Fibroblast of skin of right quadriceps (primary cell): ENCODE measurements at places on chromosomes 2 and 18.
A peak's percentile ranks its signal among the peaks of the same experiment; 100 is the strongest.

- DNase-seq: peak; percentile 1
These were observed 1528.5 kb upstream of the NXPH2 start for GRCh38 chr2:140308706-140309105.

DNA sequence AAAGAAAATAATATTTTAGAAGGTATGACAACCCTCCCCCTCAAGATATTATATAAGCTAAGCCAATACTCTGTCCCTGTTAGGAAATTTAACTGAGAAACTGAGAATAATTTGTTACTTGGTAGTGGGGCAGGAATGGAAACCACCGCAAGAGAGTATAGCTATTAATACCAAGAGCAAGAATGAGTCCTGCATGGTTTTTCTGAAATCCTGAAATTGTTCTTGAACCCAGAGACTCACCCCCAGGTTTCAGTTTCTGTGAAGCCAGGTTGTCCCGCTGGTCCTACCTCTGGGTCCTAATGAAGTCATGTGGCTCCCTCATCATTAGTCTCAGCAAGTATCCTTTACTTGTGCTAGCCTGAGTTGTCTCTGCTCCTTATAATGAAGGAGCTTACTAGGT is 671.0 kb upstream of the ACVR2A start:
- no peak for DNase-seq

DNA sequence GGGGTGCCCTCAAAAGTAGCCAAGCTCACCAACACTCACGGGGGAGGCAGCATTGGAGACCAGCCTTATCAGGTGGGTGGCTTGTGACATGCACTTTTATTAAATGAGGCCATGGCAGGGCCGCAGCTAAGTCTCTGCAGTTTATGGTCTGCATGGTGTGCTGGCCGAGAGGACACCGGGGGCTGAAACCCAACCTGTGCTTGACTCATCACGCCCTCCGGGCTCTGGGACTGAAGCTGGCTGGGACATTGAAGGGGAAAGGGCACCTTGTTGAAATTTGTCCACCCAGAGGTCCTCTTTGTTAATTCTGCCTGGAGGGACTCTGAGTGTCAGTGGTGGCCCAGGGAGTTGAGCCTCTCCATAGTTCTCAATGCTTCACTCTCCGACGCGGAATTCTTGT is 17.7 kb upstream of the NTSR2 start:
- DNase-seq: no peak

DNA sequence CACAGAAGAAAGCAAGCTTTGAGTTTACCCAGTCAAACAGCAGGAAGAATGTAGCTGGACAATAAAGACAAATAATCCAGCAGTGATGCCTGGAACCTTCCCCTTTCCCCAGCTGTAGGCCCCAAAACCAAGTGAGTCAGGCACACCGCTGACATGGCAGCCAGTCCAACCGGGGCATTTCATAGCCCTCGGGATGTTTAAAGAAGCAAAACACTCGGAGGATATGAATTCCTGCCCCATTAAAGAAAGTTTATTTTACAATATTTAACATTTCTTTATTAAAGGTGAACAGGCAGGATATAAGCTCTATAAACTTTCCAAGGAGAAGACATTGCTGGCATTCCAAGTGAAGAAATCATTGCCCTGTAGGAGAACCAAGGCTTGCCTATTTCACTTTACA is 507.6 kb upstream of the TNP1 start:
- DNase-seq: peak; percentile 35

DNA sequence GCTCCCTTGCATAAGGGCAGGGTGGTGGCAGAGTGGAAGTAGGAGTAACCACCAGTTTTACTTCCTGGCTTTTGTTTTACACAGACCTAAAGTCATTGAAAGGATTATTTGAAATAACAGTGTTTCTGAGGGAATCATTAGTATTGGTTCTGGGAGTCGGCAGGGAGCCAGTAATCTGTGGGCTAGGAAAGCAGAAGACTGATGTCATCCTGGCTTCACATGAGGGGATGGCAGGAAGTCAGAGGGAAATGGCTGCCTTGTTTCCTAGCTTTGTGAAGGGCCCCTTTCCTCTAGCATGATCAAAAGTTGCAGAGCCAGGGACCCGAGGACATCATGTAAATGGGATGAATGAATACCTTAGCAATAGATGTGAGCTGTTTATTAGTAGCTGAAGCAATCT is 792.6 kb downstream of the CPS1 start:
- no peak for DNase-seq

- DNase-seq: no peak
These were observed 121.9 kb upstream of the ACAA2 start for GRCh38 chr18:49935215-49935614.

- peak; percentile 42 for DNase-seq
These were observed 269.2 kb downstream of the FIGN start for GRCh38 chr2:163466331-163467250.

DNA sequence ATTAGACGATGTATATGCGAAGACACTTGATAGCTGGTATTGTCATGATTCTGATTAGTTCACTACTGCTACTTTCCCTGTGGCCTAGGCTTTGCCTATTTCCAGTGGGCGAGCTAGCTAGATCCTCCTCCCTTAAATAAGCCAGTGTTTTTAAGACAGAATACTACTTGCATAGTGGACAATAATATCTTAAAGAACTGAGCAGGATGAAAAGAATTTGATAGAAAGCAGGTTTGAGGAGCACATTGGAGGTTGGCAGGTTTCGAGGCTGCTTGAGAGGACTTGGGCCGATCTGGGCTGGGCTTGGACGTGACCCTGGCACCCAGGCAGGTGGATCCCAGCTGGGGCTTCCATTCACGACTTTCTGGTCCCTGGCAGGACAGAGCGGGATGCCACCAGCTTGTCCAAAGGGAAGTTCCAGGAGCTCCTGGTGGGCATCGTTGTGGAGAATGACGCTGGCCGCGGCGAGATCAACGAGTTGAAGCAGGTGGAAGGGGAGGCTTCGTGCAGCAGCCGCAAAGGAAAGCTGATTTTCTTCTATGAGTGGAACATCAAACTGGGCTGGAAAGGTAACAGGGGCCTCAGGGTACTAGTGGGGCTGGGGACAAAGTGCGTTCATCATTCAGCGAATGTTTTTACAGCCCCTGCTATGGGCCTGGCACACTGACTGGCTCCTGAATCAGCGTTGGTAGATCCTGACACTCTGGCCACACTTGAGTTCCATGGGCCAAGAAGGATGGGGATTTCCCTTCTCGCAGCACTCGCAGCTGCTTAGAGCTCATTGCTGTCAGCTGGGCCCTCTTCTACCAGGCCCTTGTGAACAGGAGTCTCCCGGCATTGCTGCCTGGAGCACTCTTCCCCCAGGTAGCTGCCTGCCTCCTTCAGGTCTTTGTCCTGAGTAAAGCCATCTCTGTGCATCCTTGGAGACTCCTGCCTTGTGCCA is 16.9 kb downstream of the C2orf74 start:
- DNase-seq: no peak

DNA sequence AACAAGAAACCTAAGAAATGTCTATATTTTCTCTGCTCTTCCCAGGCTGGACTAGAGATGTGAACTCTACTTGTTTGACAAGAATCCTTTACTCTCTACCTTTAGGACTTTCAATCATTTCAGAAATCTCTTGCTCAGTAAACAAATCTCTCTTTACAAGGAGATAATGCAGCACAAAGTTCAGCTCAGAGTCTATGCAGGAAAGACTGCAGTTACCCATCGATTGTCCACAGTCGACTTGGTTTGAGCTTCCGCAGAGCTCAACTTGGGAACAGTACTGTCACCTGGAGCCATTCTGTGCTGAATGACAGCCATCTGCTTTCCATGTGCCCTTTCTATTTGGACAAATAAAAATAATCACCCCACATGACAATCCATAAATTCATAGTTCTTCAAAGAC is 259.7 kb upstream of the STON1 start:
- no peak for DNase-seq

DNA sequence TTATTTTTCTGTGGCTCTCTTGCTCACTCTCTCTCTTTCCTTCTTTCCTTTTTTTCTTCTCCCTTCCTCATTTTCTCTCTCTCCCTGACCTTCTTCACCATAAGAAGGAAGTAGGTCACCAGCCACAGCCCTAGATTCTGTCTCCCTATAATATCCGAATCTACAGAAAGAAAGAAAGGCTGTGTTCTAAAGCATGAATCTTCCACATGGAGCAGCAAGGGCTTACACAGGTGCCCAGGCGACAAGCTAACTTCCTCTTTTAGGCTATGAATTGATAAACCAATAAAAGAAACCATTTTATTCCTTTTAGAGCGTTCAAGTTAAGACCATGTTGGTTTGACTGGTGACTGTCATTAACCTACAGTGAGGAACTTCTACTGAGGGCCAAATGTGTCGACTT is 49.3 kb downstream of the CACNB4 start:
- no peak for DNase-seq

DNA sequence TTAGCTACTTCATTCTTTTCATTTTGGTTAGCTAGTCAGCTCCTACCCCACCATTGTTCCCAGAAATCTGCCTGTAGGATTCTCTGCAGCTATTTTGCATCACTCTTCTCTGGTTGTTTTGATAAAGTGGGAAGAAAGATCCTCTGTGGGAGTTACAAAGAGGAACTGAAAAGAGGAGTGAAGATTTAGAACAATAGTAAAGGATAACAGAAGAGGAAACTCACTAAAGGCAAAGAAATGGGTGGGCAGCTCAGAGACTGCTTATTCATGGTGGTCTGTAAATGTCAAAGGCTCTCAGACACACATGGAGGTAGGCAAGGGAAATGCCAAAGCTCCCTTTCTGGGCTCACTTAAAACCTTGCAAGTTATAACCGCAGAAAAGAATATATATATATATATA is 17.2 kb upstream of the CD207 start:
- DNase-seq: no peak

GRCh38 chr2:75676464-75676863 is 29.9 kb downstream of the MRPL19 start:
- no peak for DNase-seq

GRCh38 chr2:229054311-229054710 is 216.8 kb downstream of the PID1 start:
- no peak for DNase-seq

GRCh38 chr2:32627441-32627813 is 423 bp upstream of the TTC27 start:
- DNase-seq: peak; percentile 53

DNA sequence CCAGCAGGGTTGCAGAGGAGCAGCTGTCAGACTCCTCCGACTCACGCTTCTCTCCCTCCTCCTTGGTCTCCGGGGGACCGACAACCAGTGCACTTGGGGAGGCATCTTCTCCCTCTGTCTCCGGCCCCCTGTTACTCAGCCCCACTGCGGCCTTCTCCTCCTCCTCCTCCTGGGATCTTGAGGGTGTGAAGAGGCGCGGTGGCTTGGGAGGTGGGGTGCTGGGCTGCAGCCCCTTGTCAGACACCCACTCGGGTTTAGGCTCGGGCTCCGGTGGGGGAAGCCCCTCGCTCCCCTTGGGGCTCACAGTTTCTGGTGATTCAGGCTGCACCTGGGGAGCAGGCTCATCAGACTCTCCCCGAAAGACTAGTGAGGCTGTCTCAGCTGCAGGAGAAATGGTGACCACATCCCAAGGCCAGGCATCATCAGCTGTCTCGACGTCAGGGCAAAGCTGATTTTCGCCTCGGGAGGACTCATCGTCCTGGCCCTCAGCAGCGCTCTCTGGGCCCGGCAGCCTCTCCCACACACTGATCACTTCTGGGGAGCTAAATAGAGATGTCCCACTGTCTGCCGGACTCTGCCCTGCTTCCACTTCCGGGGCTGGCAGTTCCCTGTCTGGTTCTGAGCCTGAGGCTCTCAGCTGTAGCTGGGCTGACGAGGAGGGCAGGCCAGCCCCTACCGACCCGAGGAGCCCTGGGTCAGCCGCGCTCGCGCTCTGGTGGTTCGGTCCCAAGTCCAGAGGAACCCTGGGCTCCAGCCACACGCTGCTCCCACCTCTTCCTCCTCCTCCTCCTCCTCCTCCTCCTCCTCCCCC is 9.0 kb upstream of the SFXN5 start:
- no peak for DNase-seq

GRCh38 chr2:85853499-85854165 is 35.2 kb downstream of the ST3GAL5 start:
- no peak for DNase-seq

DNA sequence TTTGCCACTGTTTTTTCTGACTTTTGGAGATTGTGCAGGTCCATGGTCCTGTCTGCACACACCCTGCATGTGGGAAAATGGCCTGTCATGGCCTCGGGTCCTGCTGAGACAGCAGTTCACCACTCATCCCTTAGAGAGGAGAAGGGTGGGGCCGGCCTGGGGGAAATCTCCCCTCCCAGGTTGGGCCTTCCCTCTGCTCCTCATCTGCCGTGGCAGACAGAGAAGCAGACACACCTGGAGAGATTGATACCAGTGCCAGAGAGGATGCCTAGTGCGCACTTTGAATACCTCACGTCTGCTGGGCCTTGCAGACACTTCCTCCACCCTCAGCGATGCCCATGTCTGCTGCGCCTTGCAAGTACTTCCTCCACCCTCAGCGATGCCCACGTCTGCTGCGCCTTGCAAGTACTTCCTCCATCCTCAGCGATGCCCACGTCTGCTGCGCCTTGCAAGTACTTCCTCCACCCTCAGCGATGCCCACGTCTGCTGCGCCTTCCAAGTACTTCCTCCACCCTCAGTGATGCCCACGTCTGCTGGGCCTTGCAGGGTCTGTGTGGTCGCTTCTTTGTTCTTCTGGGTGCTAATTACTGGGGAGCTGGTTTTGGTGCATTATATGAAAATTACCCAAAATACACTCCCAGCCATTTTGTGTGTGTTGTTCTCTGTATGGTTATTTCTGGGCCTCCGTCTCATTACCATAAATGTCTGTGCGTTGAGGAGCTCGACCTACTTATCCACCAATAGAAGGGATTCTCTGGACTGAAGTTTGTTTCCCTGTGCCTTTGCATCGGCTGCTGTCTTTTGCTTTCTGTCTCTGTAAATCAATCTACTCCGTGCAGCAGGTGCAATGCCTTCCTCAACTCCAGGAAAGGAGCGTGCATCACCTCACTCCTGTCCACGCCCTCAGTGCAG is 186.9 kb upstream of the PXDN start:
- no peak for DNase-seq

DNA sequence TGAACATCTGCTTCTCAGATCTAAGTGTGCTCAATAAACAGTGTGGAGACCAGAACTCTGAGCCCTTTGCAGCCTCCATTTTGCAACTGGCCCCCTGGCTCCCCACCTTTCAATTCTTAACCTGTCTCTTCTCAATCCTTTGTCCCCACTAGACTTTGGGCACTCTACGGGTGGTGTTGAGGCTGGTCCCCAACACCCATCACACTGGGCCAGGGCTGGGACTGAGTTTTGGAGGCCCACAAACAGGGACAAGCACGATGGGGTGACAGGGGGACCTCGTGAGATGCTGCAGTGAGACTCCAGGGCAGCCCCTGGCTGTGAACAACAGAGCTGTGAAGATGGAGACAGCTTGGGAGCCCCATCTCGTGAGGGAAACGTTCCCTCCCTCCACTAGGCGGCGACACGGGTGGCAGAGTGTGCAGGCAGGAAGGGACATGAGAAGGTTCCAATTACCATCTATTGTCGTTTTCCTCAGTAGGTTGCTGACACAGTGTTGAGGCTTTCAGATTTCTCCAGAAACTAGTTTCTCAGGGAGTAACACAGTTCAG is 1.2 kb downstream of the ANKMY1 start:
- peak; percentile 55 for DNase-seq

GRCh38 chr2:237231593-237231992 is 145.9 kb downstream of the COPS8 start:
- DNase-seq: no peak
